MCF 10A (cell line): ENCODE measurements at places on chromosomes 16 and 17. TPM values are rescaled to one million over a fixed set of nuclear protein-coding genes. Genes with fewer than 3 reads are reported as not detected.

GRCh38 chr16:84579936-84580335, 37.9 kb downstream of the COTL1 start:
- no peak overlapping the region for H3K27ac ChIP-seq
- no peaks in the 10 kb centered on the region for H3K4me1 ChIP-seq
- peaks cover 17% of the 10 kb centered on the region for H3K36me3 ChIP-seq
- no peaks in the 10 kb centered on the region for H3K27me3 ChIP-seq

DNA sequence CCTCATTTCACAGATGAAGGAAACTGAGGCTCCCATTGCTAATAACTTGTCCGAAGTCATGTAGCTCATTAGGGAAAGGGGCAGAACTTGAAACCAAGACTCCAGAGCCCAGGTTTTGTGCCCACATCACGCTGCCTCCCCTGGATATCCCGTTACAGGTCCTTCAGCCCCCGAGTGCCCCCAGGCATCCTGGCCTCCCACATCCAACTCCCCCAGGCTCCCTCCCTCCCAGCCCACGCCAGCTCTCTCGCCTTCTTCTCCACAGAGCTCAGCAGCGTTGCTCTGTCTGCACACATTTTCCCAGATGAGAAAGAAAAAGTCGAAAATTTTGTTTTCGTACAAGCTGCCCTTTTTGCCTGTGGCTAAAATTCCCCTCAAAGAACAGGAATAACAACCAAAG, 14.3 kb upstream of the METTL22 start:
- no peaks in the 10 kb centered on the region for H3K27me3 ChIP-seq
- H3K36me3 ChIP-seq: peaks cover 6% of the 10 kb centered on the region
- H3K4me1 ChIP-seq: peaks cover 4% of the 10 kb centered on the region
- H3K27ac ChIP-seq: no peak overlapping the region

GRCh38 chr16:54812229-54812628, 118.4 kb upstream of the IRX5 start:
- no peaks in the 10 kb centered on the region for H3K27me3 ChIP-seq
- H3K4me3 ChIP-seq: no peak overlapping the region
- peak; percentile 27 for DNase-seq

DNA sequence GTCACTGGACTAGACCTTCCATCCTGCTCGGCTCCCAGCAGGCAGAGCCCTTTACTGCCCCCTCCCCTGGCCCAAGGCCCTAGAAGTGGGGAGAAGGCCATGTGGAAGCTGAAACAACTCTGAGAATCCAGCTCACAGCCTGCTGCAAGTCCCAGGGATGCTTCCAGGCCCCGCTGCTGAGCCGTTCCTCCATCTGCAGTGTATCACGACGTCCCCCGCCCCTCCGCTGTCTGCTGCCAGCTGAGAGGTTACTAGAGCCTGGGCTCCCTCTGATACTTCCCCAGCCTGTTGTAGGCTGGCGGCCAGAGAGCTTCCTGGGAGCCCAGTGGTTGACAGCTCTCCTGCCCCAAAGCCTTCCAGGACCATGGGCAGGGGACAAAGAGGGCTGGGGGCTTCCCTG, 118.2 kb downstream of the MGAT5B start:
- H3K27ac ChIP-seq: no peak overlapping the region
- H3K4me3 ChIP-seq: no peak overlapping the region
- DNase-seq: no peak
- H3K27me3 ChIP-seq: peaks cover 19% of the 10 kb centered on the region

DNA sequence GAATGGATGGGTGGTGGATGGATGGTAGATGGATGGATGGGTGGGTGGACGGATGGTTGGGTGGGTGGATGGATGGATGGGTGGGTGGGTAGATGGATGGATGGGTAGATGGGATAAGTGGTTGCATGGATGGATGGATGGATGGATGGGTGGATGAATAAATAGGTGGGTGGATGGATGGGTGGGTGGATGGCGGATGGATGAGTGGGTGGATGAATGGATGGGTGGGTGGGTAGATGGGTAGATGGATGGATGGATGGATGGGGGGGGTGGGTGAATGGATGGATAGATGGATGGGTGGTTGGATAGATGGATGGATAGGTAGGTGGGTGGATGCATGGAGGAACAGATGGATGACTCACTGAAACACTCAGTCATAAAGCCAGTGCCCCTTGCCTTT, 51.0 kb upstream of the FASN start:
- peaks cover 20% of the 10 kb centered on the region for H3K36me3 ChIP-seq

GRCh38 chr16:53895433-53895832, 191.5 kb downstream of the FTO start:
- H3K4me1 ChIP-seq: peaks cover 16% of the 10 kb centered on the region
- no peak for DNase-seq
- no peaks in the 10 kb centered on the region for H3K27me3 ChIP-seq
- H3K4me3 ChIP-seq: no peak overlapping the region
- H3K27ac ChIP-seq: no peak overlapping the region
- peaks cover 8% of the 10 kb centered on the region for H3K36me3 ChIP-seq

DNA sequence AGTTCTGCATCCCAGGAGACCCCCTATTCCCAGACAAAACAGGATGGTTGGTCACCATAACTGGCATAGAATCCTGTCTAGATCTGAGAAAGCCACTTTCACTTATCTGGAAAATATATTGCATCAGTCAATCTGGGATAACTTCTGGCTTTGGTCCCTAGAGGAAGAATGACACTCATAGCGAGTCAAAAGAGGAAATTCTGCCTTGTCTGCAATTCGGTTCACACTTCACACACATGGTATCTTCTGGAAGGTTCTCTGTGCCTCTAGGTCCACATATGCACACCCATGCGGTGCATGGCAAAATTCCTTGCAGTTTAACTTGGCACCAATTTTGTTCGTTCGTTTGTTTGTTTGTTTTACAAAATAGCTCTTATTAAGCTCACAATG, 49.2 kb upstream of the WSCD1 start:
- H3K4me1 ChIP-seq: peaks cover 7% of the 10 kb centered on the region
- peak; percentile 49 for DNase-seq
- H3K27me3 ChIP-seq: peaks cover 33% of the 10 kb centered on the region
- H3K4me3 ChIP-seq: no peak overlapping the region
- H3K27ac ChIP-seq: no peak overlapping the region

GRCh38 chr16:50742576-50743200, 802 bp downstream of the CYLD start:
- no peaks in the 10 kb centered on the region for H3K27me3 ChIP-seq
- DNase-seq: peak; percentile 23
- H3K27ac ChIP-seq: peak overlapping the region; percentile 91
- H3K4me1 ChIP-seq: peaks cover 42% of the 10 kb centered on the region
- H3K36me3 ChIP-seq: peaks cover 8% of the 10 kb centered on the region

DNA sequence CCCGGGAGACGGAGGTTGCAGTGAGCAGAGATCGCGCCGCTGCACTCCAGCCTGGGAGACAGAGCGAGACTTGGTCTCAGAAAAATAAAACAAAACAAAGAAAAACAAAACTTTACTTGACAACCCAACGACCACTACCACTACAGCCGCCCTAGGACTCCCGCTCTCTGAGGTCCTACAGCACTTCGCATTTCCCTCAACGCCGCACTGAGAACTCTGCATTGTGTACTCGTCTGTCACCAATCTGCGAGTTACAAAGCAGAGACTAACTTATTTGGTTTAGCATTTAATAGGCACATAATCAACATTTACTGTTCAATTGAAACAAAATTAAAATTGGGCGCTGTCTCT, 479 bp upstream of the ZNF207 start:
- peaks cover 8% of the 10 kb centered on the region for H3K4me1 ChIP-seq
- no peak for DNase-seq
- peak overlapping the region; percentile 99 for H3K4me3 ChIP-seq
- H3K27me3 ChIP-seq: no peaks in the 10 kb centered on the region
- H3K36me3 ChIP-seq: peaks cover 43% of the 10 kb centered on the region

GRCh38 chr17:33140413-33141099, 148.9 kb downstream of the SPACA3 start:
- H3K27me3 ChIP-seq: peaks cover 41% of the 10 kb centered on the region
- no peaks in the 10 kb centered on the region for H3K4me1 ChIP-seq
- H3K4me3 ChIP-seq: no peak overlapping the region
- no peak overlapping the region for H3K27ac ChIP-seq
- H3K36me3 ChIP-seq: no peaks in the 10 kb centered on the region
- no peak for DNase-seq

GUCY2D gene
- total RNA-seq: not detected in 2 replicates

- no peaks in the 10 kb centered on the region for H3K36me3 ChIP-seq
- H3K27ac ChIP-seq: no peak overlapping the region
- no peak overlapping the region for H3K4me3 ChIP-seq
- H3K4me1 ChIP-seq: no peaks in the 10 kb centered on the region
These were observed 1093.3 kb upstream of the CDH8 start for GRCh38 chr16:63129411-63130125.

ACSM3 gene
- total RNA-seq: 2.0 and 2.3 TPM in 2 replicates

GRCh38 chr17:72719206-72719577, 373.3 kb downstream of the SLC39A11 start:
- H3K4me1 ChIP-seq: peaks cover 29% of the 10 kb centered on the region
- peaks cover 6% of the 10 kb centered on the region for H3K36me3 ChIP-seq
- H3K27me3 ChIP-seq: no peaks in the 10 kb centered on the region
- DNase-seq: no peak
- H3K27ac ChIP-seq: no peak overlapping the region

- H3K4me1 ChIP-seq: no peaks in the 10 kb centered on the region
- peaks cover 32% of the 10 kb centered on the region for H3K27me3 ChIP-seq
- no peaks in the 10 kb centered on the region for H3K36me3 ChIP-seq
- H3K4me3 ChIP-seq: no peak overlapping the region
These were observed 64.3 kb downstream of the MYH11 start for GRCh38 chr16:15792563-15792971.

DNA sequence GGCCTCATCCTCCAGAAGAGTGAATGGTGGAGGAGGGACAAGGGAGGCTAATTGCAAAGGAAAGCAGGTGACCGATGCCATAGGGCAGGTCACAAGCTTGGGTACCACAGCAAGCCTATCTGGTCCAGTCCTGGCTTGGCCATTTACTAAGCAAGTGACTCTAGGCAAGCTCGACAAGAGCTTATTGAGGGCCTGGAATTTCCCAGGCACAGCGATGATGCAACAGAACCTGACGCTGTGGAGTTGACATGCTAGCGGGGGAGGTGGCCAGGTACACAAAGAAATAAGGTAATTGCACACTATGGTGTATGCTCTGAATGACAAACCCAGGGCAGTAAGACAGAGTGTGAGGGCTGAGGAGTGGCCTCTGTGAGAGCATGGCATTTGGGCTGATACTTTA, 98.5 kb downstream of the PGS1 start:
- peaks cover 2% of the 10 kb centered on the region for H3K27me3 ChIP-seq
- peak; percentile 56 for DNase-seq
- H3K4me1 ChIP-seq: no peaks in the 10 kb centered on the region
- no peak overlapping the region for H3K4me3 ChIP-seq

DNA sequence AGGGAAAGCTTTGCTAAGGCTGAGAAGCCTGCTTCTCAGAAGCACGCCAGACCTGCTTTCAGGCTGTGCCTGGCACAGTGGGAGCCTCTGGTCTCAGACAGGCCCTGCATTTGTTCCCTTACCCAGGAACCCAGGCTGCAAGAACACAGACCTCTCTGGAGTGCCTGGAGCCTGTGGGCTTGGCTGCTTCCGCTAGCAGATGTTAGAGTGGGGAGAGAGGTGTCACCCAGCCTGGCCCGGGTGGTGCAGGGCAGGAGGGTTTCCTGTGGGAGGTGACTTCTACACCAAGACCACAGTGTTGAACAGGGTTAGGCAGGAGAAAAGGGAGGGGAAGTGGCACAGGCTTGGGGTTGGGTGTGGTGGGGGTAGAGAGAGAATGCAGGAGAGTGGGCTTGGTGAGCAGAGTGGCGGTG, 35.8 kb upstream of the ADGRG1 start:
- DNase-seq: no peak
- H3K36me3 ChIP-seq: no peaks in the 10 kb centered on the region
- peaks cover 14% of the 10 kb centered on the region for H3K4me1 ChIP-seq

DNA sequence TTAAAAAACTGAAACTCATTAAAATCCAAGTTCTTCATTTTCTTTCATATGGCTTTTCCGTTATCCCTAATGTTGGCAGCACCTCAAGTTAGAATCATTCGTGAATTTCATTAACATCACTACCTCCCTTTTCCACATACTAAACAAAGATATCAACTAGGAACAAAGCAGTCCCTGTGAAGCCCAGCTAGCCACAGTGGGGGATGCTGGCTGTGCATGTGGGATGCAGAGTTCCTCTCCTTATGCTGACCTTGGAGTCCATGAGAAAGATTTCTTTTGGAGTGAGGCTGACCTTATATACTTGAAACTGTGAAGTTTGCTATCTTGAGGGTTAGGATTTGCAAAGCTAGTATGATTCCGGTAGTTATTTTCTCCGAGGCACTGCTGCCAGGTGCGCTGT, 117.6 kb downstream of the TANGO6 start:
- no peaks in the 10 kb centered on the region for H3K36me3 ChIP-seq
- no peaks in the 10 kb centered on the region for H3K4me1 ChIP-seq
- H3K27me3 ChIP-seq: no peaks in the 10 kb centered on the region
- no peak for DNase-seq
- no peak overlapping the region for H3K4me3 ChIP-seq

KREMEN2 gene
- 0.42 TPM in 1 of 2 replicates, not detected in the other for total RNA-seq

- H3K4me3 ChIP-seq: peak overlapping the region; percentile 68
- H3K27me3 ChIP-seq: no peaks in the 10 kb centered on the region
- H3K27ac ChIP-seq: peak overlapping the region; percentile 89
- H3K36me3 ChIP-seq: peaks cover 5% of the 10 kb centered on the region
These were observed 25.6 kb upstream of the NPTX1 start for GRCh38 chr17:80501741-80502577.

ASIC2 gene
- not detected in 2 replicates for total RNA-seq

DNA sequence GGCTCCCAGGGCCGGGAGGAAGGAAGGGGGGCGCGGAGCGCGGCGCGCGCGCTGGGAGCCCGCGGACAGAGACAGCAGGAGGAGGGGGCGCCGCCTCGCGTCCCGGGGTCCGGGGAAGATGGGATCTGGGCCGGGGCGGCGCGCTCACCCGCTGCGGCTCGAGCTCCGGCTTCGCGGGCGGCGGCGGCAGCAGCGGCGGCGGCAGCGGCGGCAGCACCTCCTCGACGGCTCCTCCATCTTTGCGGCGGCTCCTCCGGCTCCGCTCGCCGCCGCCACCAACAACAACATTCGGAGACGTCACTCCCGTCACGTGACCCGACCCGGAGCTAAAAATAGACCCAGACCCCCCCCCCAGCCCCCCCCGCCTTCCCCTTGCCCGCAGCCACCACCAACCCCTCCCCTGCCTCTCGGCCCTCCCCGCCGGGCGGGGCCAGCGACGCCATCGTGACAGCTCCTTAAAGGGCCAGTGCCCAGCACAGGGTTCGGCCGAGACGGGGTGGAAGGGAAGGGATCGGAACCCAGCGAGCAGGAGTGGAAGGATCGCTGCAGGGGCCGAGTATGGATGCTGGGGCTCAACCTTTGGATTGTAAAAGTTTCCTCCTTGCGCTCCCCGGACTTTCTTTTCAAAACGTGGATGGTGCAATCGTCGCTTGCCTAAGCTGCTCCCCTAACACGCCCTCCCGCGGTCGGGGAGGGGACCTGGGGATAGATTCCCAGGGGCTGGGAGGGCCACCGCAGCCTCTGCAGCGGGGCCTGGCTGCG, at the start of gene HDAC5:
HDAC5 (minus strand) TSS at position 286 of the 762 bp plus-strand sequence. CDS start 6,126 bp downstream, outside the sequence.
- peak within 1 kb of the TSS; percentile 86 for H3K4me3 ChIP-seq
- peaks cover 6% of the 10 kb centered on the region for H3K36me3 ChIP-seq
- H3K27me3 ChIP-seq: no peaks in the 10 kb centered on the region
- peak within 1 kb of the TSS; percentile 98 for H3K27ac ChIP-seq
- peak; percentile 92 for DNase-seq

NAGS gene
- 0.88 and 1.6 TPM in 2 replicates for total RNA-seq

GRCh38 chr17:68801335-68802247, 153.6 kb downstream of the ABCA8 start:
- H3K4me3 ChIP-seq: no peak overlapping the region
- H3K27me3 ChIP-seq: no peaks in the 10 kb centered on the region
- no peak overlapping the region for H3K27ac ChIP-seq
- no peaks in the 10 kb centered on the region for H3K36me3 ChIP-seq
- no peak for DNase-seq
- H3K4me1 ChIP-seq: no peaks in the 10 kb centered on the region

POLR2A gene
- 89.6 and 107 TPM in 2 replicates for total RNA-seq

GRCh38 chr16:3983081-3983520, 102.6 kb upstream of the CREBBP start:
- H3K4me3 ChIP-seq: no peak overlapping the region
- H3K4me1 ChIP-seq: peaks cover 16% of the 10 kb centered on the region
- peak; percentile 77 for DNase-seq
- H3K36me3 ChIP-seq: peaks cover 21% of the 10 kb centered on the region

FN3K gene
- total RNA-seq: 1.3 and 4.0 TPM in 2 replicates

PMM2 gene
- 59.4 and 60.6 TPM in 2 replicates for total RNA-seq
